ENCODE measurements at places on chromosomes 1 and 21.

DNA sequence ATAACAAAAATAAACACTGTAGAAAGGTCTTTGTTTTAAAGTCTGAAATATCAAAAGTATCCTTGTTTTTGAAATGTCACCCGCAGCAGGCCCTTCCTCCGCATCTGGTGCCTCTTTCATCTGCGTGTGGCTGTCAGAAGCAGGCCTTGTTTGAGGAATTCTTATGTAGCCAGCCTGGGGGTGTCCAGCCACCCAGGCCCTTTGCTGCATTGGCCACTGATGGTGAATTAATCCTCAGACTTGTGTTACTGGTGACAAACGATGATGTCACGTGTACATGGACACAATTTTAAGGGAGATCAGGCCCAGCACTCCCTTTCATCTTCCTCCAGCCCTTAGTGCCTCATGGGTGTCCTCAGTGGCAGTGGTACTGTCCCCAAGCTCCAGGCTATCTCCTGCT, 208.0 kb upstream of the GALNT2 start:
- DNase-seq: no peak

DNA sequence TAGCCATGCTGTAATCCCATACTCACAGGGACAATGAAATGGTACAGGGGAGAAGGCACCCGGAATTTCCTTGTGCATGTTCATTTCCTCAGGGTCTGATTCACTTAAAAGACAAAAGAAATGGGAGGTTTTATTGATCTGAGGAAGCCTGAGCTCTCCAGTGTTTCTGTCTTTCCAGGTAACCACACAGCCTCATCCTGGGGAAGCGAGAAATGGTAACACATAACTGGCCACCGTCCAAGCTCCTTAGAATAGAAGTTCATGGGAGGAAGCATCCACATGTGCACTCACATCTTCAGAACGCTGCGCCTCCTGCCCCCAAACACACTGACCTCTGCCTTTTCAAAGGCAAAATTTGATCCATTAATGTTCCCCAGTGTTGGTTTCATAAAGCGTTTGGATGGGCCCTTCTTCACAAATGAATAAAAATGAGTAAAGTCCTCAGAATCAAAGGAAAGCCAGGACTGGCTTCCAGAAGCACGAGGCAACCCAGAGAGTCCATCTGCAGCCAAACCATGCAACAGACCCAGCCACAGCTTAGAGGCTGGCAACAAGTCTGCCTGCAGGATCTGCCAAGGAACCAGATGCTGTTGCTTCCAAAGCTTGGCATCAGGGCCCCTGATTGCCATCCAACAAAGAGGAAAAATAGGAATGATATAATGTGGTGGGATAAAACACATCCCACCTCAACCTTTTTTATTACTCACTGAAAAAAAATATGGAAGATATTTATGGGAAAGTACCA, 120.3 kb downstream of the ZBTB18 start:
- DNase-seq: no peak

GRCh38 chr21:38075833-38076587, 159.8 kb upstream of the KCNJ6 start:
- no peak for DNase-seq

DNA sequence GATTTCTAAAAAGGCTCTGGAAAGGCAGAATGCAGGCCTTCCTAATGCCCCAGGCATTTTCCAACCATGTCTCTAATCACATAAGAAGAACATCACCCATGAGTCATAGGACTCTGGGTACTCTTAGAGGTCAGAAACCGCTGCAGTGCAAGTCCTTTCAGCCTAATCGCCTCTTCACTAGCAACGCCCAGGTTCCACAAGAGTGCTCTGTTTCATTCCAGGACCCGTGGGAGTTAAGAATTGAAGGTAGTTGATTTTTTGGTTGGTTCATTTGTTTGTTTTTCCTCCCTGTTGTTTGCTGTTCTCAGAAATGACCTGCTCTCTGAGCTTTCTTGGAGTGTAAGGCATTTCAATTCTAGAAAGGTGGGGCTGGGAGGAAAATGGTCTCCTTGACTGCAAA, 123.2 kb downstream of the NR5A2 start:
- no peak for DNase-seq

DNA sequence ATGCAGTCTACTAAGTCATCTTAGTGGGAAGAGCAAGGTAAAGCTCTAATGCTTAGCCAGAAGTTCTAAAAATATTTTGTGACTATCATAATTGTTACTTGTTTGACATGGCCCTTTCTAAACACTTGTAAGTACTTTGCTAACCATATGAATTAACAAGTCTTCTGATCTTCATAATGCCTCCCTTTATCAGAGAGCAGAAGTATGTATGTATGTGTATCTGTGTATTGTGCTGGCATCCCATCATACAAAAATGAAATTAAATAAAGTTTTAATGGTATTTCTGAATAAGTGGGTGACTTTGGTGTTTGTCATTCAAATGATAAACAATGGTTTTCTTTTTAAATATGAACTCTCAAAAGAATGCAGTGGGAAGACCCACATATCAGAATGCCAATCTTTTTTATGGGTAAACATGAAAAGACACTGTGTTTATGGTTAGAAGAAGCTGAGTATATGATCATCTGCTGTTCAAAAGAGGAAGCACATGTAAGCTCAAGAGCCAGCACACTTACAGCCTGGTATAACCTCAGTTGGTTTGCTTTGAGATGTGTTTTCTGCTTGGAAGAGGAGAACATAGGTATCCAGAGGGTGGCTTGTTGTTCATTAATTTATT, 159.6 kb downstream of the CLEC20A start:
- no peak for DNase-seq

GRCh38 chr1:2480236-2480985, 4.3 kb downstream of the PLCH2 start:
- DNase-seq: no peak

GRCh38 chr1:92975551-92976232, 14.4 kb upstream of the DIPK1A start:
- no peak for DNase-seq

DNA sequence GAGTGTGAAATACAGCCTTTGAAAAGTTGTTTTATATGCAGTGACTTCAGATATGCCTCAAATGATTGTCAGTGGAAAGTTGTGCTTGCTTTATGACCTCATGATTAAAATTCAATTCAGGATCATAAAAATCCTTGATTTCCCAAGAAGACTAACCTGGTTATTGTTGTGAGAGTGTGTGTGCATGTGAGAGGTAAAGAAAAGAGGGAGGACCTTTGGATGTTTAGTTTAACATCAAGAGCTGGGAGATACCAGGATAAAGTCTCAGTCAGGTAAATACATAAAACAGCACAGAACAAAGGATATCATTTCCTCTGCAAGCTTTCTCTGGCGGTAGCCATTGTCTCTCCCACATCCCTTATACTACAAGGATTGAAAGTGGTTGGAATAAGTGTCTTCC, 14.4 kb downstream of the BTBD8 start:
- DNase-seq: no peak

- no peak for DNase-seq
Measured at GRCh38 chr21:21147374-21147745, 149.2 kb downstream of the NCAM2 start.
